Aorta (tissue), 5 donors: ENCODE measurements at places on chromosomes 12 and 14. TPM values are rescaled to one million over a fixed set of nuclear protein-coding genes. Genes with fewer than 3 reads are reported as not detected.

GRCh38 chr12:127803545-127803944 lies 463.4 kb upstream of the TMEM132C start:
- no peaks in the 10 kb centered on the region for H3K4me1 ChIP-seq
- H3K27me3 ChIP-seq: no peaks in the 10 kb centered on the region
- H3K27ac ChIP-seq: no peak overlapping the region

GRCh38 chr14:59321626-59321949 lies 133.1 kb downstream of the DAAM1 start:
- peaks cover 16% of the 10 kb centered on the region for H3K4me1 ChIP-seq
- H3K4me3 ChIP-seq: peak overlapping the region; percentile 10
- H3K36me3 ChIP-seq: peaks cover 6% of the 10 kb centered on the region
- H3K27me3 ChIP-seq: no peaks in the 10 kb centered on the region

GRCh38 chr12:47942614-47943225 lies 20.7 kb upstream of the TMEM106C start:
- H3K36me3 ChIP-seq: no peaks in the 10 kb centered on the region
- DNase-seq: no peak
- no peaks in the 10 kb centered on the region for H3K27me3 ChIP-seq
- no peak overlapping the region for H3K4me3 ChIP-seq
- no peaks in the 10 kb centered on the region for H3K4me1 ChIP-seq

- H3K27me3 ChIP-seq: no peaks in the 10 kb centered on the region
- H3K4me1 ChIP-seq: no peaks in the 10 kb centered on the region
- H3K36me3 ChIP-seq: no peaks in the 10 kb centered on the region
- H3K27ac ChIP-seq: no peak within 1 kb of the TSS
- H3K4me3 ChIP-seq: peak within 1 kb of the TSS; percentile 4
- no peak for DNase-seq
Measured at GRCh38 chr12:51848326-51848727, at the start of gene FIGNL2. FIGNL2 (minus strand) TSS chr12:51848718; CDS start chr12:51822413, 26,305 bp downstream.

GRCh38 chr14:25521616-25522015 lies 471.7 kb upstream of the STXBP6 start:
- H3K27ac ChIP-seq: no peak overlapping the region
- no peak overlapping the region for H3K4me3 ChIP-seq
- no peak for DNase-seq
- no peaks in the 10 kb centered on the region for H3K36me3 ChIP-seq

DNA sequence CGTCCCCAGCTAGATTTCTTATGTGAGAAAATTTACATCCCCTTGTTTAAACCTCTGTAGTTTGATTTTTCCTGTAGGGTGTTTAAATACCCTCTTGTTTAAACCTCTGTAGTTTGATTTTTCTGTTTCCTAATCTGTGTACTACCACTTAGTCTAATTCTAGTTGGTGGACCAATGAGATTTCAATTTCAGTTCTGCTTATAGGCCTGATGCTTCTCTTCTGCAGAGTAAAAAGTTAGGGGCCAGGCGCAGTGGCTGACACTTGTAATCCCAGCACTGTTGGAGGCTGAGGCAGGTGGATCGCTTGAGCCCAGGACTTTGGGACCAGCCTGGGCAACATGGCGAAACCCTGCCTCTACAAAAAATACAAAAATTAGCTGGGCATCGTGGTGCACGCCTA lies 11.5 kb downstream of the UBC start:
- H3K27ac ChIP-seq: no peak overlapping the region
- peak; percentile 21 for DNase-seq
- no peaks in the 10 kb centered on the region for H3K27me3 ChIP-seq
- H3K4me3 ChIP-seq: no peak overlapping the region

- no peak overlapping the region for H3K4me3 ChIP-seq
- H3K27me3 ChIP-seq: no peaks in the 10 kb centered on the region
- H3K27ac ChIP-seq: no peak overlapping the region
- H3K4me1 ChIP-seq: no peaks in the 10 kb centered on the region
- no peaks in the 10 kb centered on the region for H3K36me3 ChIP-seq
Measured at GRCh38 chr12:91695964-91696363, 449.7 kb downstream of the BTG1 start.

- H3K27me3 ChIP-seq: no peaks in the 10 kb centered on the region
- H3K27ac ChIP-seq: no peak overlapping the region
- H3K36me3 ChIP-seq: no peaks in the 10 kb centered on the region
- DNase-seq: no peak
- no peak overlapping the region for H3K4me3 ChIP-seq
Measured at GRCh38 chr14:87185961-87186560, 806.9 kb downstream of the GALC start.

GRCh38 chr14:42624980-42625761 lies 1018.5 kb downstream of the LRFN5 start:
- DNase-seq: no peak
- H3K4me3 ChIP-seq: no peak overlapping the region

AMIGO2 gene
- total RNA-seq: 23.1 TPM

ZFHX2 gene
- 4.0 TPM for total RNA-seq

FIGNL2 gene
- 1.0 TPM for total RNA-seq

SMARCD1 gene
- 41.0 TPM for total RNA-seq
